ENCODE measurements at places on chromosomes 2 and 18.

- no peak for DNase-seq
Measured at GRCh38 chr18:23718243-23718720, 29.0 kb downstream of the LAMA3 start.

DNA sequence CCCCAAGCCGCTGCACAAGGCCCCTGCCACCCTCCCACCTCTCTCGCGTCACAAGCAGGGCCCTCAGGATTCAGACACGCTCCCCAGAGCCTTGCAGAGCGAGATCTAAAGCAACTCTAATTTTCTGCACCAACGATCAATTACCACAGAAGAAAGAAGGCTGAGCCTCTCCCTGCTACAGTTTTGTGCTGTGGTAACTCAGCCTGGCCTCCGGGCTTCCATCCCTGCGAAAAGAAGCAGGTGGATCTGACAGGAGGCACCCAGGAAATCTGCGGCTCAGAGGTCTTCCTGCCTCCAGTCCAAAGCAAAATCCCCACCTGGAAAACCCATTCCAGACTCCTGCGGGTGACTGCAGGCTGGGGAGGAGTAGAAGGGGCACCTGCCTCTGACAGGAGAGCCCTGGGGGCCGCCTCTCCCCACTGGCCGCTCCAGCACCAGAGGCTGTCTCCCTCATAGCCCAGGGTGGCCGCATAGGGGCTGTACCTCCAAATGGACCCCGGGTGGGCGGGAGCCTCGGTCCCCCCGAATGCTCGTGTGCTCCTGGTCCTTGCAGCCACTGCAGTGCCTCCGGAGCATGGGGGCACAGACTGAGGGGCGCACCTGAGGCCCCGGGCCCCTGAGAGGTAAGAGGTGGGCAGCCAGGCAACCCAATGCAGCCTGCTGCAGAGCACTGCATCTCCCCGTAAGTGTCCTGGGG is 31.0 kb downstream of the PXDN start:
- no peak for DNase-seq

DNA sequence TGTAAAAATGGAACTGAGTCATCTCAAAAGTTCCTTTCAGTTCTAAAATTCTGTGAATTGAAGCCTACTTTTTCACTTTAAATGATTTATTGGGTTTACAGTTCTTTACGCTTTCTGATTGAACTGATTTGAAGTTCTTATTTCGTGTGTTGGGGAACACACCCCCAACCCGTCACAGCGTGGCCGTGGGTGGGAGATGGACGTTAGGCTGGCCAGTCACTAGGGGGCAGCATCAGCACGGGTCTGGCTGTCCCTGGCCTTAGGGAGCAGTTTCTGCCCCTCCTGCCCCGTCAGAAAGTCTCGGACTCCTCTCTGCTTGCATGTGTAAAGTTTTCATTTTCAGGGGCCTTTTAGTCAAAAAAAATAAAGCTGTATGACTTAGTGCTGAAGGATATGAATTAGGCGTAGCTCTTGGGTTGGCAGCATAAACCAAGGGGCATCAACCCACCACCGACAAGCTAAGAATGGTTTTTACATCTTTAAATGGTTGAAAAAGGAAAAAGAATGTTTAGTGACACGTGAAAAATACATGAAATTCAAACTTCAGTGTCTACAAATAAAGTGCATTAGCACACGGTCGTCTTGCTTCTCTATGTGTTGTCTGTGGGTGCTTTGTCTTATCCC is 63.4 kb downstream of the ZCCHC2 start:
- peak; percentile 83 for DNase-seq

DNA sequence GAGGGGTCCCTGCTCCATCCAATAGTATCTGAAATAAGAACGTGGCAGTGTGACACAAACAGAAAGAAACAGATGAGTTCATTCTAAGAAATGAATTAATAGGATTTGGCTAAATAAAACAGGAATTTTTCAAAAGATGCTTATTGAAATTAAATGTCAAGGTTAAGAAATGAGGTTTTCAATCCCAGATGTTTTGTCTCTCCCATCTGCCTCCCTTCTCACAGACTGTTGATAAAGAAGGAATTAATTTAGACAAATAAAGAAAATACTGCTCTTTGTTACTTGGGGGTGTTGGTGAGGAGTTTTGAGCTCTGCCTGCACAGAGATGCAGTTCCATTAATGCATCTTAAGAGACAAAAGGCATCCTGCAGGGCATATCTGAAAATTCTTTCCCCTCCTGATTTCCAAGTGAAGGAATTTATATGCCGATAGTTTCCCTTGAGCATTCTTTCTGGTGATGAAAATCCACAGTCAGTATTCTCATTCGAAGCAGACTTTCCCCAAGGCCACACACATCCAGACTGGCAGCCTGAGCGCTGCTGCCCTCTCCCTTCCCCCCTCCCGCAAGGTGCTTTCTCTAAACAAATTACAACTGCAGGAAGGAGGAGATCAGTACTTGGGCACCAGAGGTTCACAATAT is 385.4 kb upstream of the RND3 start:
- DNase-seq = no peak

DNA sequence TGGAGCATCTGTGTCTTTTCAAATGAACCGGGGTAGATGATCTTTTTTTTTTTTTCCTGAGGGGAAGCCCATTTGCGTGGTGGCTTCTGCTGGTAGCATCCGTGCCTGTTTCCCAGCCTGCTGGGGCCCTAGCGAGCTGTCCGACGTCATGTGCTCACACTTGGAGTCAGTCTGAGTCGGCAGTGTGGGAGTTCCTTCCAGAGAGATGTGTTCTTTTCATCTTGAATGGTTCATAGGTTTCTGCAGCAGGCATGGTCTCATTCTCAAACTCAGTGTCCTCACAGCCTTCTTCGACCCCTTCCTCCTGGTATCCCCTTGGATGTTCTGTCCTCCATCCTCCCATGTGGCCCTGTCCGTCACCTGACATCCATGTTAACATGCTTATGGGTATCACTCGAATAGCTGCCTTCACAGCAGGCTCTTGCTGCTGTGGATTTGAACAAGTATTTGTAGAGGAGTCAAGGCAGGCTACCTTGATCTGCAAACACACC is 51.0 kb downstream of the LDLRAD4 start:
- DNase-seq = no peak

DNA sequence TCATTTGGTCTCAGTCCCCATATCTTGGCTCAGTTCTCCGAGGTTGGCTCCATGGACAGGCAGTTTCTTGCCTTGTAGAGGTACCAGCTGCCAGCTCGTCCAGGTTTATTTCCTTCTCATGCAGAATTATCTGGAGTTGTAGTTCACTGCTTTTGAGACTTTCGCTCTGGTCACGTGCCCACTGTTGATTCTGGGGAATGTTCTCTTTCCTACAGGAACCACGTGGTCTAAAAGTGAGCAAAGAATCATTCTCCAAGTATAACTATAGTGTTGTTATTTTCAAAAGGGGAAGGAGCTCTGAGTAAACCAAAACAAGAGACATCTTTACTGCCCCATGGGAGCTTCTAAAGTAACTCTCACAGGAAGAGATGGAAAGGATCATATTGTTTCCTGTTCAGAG is 41.2 kb upstream of the RAB27B start:
- no peak for DNase-seq

DNA sequence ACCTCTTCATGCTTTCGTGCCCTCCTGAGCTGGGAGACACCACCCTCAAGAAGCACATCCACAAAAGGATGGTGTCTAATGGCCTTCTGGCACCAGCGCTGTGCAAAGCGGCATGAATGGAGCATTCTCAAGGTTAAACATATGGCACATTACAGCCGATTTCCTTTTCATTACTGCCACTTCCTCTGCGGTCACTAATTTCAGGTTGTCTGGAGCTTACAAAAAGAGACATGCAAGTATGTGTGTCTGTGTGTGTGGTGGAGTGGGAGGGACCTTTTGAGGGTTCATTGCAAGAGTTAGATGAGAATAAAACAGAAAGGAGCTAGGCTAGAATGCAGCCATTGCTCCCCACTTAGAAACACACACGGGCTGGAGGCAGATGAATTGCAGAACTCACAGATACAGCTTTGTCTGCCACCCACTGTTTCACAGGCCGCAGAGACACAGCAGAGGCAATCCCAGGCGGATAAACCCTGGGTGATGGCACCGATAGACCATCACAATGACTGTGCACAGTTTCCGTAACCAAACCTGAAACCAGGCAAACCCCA is 76.0 kb downstream of the TGIF1 start:
- no peak for DNase-seq

GRCh38 chr2:147031897-147032296 is 812.9 kb upstream of the ACVR2A start:
- DNase-seq = no peak

- DNase-seq = no peak
Measured at GRCh38 chr2:47520302-47520630, 117.3 kb downstream of the MSH2 start.

- DNase-seq = no peak
Measured at GRCh38 chr18:14189858-14190257, 57.6 kb upstream of the ZNF519 start.

DNA sequence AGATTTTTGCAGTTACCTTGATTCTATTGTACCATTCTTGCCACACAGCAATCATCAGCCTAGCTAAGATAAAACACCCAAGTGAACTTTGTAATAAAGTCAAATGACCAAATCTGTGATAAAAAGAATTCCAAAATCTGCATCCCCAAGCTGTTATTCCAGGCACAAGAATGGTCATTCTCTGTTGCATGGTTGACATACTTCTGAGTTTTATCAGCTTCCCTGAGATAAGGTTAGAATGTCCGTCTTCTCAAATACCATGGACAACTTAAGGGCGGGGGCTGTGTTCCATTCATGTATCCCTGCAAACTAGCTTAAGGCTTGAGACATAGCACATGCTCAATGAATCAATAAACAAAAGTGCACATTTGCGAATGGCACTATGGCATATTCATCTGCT is 8.1 kb upstream of the BMP10 start:
- no peak for DNase-seq

DNA sequence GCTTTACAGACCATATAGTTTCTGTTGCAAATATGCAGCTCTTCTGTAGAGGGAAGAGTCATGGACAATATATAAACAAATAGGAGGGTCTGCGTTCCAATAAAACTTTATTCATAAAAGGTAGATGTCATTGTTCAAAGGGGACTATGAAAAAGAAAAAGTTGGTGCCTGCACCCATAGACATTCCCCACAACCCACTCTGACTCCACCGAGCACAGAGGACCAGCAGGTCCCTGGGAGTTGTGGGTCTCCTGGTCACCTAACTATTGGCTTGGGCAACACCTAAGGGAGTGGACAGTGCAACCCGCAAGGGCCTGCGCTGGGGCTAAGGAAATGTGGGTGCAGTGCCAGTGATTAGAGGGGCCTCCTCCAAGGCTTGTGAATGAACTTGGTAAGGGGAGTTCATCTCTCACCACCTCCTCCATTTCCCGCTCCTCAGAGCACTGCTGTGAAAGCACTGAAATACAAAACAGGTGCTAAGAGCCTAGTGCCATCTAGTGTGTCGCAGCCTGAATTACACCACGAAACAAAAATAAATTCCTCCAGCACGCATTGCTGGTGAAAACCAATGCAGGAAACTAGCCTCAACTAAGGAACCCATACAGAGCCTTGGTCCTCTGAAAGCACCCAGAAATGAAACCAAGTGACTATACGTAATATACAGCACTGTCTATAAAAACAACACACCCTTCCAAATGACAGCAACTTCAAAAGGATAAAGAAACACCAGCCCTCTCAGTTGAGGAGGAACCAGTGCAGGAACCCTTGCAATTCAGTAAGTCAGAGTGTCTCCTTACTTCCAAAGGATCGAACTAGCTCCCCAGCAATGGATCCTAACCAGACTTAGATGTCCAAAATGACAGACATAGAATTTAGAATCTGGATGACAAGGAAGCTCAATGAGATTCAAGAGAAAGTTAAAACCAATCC is 166.6 kb downstream of the RNF144A start:
- no peak for DNase-seq

GRCh38 chr2:205637320-205637602 is 45.0 kb upstream of the NRP2 start:
- no peak for DNase-seq

- DNase-seq = no peak
Measured at GRCh38 chr2:71503837-71504236, 50.5 kb downstream of the DYSF start.

DNA sequence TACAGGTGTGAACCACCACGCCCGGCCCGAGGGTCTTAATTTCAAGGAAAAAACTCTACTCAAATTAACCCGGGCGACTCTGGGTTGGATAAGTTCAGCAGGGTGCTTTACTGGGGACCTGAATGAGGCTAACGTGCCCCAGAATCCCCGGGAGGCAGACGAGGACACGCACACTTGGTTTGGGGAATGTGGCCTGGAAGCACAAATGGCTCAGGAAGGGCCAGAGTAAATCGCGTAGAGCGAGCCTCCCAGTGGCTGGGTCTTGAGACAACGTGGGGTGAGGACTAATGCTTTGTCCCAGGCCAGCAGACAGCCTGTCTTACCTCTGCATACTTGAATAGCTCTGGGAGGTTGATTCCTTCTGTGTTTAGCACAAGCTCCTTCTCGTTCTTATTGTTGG is 75.8 kb downstream of the POLR1A start:
- DNase-seq = no peak

- DNase-seq = no peak
Measured at GRCh38 chr2:218128781-218129457, 3.1 kb downstream of the CXCR2 start.

DNA sequence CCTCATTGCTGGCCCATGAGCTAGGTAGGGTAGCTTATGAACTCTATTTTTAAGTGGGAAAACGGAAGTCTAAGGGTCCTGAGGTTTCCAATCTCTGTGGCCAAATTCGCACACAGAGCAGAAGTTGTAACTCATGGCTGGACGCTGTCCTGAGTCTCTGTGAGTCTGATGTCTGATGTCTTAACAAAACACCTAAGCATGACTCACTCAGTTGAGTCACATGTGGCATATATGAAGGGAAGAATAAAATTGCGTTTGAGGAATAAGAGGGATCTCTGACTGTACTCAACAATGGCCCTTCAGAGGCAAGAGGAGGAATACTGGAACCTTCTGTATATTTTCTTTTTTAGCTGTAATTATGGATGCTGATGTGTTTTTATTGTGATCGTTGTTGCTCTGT is 569.7 kb downstream of the RIT2 start:
- no peak for DNase-seq

DNA sequence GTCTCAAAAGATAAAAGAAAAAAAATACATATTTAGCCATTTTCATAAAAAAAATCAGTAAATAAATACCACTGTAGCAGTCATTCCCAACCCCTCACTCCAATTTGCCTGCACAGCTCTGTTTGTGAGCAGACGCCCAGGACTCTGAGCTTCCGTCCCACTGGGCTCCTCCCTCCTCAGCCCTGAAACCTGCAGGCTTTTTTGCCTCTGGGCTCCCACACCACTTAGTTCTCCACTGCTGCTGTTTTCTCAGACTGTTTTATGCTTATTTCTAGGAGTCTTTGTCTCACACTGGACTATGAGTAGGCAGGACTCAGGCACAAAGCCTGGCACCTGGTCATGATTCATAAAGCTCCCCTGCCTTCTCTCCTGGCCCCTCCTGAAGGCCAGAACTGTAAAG is 6.1 kb upstream of the CXCR1 start:
- no peak for DNase-seq

DNA sequence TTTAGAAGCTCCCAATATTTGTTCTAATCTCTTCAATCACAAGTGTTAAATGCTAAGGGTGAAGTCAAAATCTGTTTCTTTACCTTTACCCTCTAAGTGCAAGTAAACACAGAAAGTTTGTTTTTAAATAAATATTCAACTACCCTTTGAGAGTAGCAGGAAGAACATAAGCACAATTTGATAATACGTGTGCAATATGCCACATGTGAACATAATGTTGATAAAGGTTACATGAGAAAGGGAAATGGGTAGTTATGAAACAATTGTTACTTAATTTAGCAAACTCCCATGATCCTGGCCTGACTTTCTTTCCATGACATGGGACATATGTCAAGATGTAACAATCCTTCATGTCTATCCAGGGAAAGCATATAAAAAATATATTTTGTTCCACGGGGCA is 7.1 kb downstream of the SPRED2 start:
- DNase-seq = no peak

- DNase-seq = peak; percentile 70
Measured at GRCh38 chr2:10027660-10028330, 15.6 kb upstream of the KLF11 start.

Data from Right ventricle myocardium inferior (tissue), 1 donor.